ENCODE measurements at places on chromosomes 12 and 14. TPM values are rescaled to one million over a fixed set of nuclear protein-coding genes. Genes with fewer than 3 reads are reported as not detected.

GRCh38 chr14:77033622-77034589, 5.4 kb upstream of the IRF2BPL start:
- DNase-seq = no peak

GRCh38 chr12:124738636-124739467, 124.8 kb downstream of the SCARB1 start:
- no peak for DNase-seq

The RAD51B gene
- 7.3 TPM for polyA plus RNA-seq

- no peak for DNase-seq
Measured at GRCh38 chr14:76067536-76067935, 82.0 kb downstream of the IFT43 start.

GRCh38 chr14:91893669-91894068, 26.3 kb upstream of the TC2N start:
- no peak for DNase-seq

GRCh38 chr14:38074081-38074480, 133.6 kb upstream of the SSTR1 start:
- no peak for DNase-seq

The ACOT6 gene
- not detected for polyA plus RNA-seq

DNA sequence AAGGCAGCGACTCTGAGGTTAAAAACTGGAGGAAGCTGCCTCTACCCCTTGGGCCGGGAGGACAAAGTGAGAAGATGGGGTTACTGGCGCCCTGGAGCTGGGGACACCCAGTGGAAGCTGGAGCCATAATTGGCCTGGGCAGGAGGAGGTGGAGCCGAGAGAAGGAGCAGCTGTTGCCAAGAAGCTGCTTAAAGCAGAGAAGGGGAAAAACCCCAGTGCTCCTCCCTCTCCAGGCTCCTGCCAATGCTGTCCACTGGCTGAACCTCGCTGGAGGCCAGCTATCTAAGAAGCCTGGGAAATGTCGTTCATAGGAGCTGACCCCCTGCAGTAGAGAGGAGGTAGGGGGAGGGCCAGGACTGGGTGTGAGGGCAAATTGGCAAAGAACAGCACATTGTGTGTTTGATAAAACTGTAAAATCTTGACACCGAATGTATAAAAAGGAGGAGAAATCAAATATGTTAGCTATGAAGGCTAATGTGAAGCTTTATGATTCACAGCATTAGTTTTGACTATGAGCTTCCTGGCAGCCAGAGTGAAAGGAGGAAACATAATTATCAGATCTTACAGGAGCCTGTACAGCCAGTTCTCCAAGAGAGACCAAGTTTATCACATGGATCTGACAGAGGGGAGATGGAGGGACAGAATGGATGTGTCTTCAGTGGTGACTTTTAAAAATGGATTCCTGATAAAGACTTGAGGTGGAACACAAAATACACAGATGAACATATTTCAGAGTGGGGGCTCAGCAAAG, 9.5 kb downstream of the HHIPL1 start:
- DNase-seq = peak; percentile 59

The HVCN1 gene
- polyA plus RNA-seq = 4.7 TPM

The BMP4 gene
- 14.9 TPM for polyA plus RNA-seq

The CD4 gene
- 5.6 TPM for polyA plus RNA-seq

DNA sequence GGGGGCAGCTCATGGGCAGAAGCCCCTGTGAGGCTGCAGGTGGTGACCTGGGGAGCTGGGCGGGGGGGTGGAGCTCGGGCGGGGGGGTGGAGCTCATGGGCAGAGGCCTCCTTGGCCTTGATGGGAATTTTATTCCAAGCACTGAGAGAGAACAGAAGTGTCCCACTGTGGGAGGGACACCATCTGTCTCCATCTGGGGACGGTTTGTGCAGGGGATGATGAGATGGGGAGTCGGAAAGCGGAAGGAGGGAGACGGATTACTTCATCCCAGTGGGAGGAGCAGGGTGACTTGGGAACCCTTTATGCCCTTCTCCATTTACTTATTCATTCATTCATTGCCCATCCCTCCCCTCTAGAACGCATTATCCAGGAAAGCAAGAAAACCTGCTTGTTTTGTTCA, 304.7 kb downstream of the ADGRD1 start:
- no peak for DNase-seq

The COX8C gene
- 0.44 TPM for polyA plus RNA-seq

The PMCH gene
- 0.42 TPM for polyA plus RNA-seq

The SDR9C7 gene
- polyA plus RNA-seq = 0.46 TPM

The SLCO1B1 gene
- polyA plus RNA-seq = not detected

DNA sequence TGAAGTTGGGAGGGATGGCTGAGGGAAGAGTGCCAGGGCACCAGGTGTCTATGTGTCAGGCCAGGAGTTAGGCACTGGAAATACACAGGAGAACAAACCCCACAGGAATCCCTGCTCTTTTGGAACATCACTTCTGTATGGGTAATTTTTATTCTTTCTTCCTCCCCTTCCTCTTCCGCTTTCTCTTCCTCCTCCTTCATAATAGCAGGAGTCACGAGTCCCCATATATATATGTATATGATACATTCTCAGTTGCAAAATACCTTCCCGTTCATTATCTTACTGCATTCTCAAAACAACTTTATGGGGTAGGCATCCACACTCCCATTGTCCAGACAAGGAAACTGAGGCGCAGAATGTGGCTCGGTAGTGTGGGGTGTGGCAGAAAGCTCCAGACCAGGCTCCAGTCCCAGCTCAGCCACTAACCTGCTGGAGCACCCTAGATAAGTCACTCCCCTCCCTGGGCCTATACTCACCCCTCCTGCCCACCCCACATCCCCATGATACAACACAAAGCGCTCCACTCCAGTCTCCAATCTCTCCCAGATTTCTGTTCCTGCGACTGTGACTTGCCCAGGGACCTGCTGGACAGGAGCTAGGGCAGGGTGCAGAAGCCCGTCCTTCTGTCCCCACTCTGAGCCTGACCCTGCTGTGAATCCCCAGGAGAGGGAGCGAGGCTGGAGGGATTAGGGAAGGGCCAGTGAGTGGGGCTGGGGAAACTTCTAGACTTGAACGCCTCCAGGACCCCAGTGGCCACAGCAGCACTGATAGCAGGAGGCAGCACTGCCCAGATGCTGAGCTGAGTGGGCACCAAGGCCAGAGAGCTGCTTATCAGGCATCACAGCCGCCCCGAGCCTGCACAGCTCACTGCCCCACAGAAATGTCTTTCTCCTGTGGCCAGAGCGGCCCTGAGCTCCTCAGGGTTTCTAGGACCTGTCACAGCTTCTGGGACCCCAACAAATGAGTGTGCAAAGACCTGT, 1.4 kb upstream of the AQP2 start:
- DNase-seq = no peak

The CACNA1C gene
- polyA plus RNA-seq = 3.2 TPM

- DNase-seq = no peak
Measured at GRCh38 chr12:26425587-26426260, 230.4 kb downstream of the SSPN start.

GRCh38 chr14:93113678-93114067, 2.1 kb downstream of the ITPK1 start:
- no peak for DNase-seq

DNA sequence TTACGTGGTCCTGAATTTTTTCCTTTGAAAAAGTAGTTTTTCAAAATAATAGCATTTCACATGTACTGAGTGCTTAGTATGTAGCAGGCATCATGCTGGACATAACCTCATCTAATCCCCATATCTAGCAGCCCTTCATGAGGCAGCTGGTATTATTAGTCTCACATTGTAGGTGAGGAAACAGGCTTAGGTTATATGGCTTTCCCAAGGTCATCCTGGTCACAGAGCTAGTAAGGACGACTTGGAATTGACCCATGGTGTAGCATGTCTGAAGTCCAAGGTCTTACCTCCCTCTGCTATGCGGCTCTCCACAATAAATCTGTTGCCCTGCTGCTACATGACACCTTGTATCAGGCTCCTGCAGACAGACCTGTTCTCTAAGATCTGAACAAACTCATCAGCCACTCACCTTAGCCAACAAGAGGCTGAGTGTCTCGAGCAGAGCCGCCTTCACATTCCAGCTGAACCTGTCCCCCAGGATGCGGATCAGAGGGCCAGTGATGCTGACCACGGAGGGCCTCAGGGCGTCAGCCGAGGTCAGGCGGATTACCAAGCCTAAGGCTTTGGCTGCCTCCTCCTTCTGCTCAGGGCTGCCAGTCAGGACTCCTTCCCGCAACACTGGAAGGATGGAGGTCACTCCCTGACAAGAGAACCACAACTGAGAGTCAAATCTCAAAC, 19.7 kb upstream of the RAB35 start:
- DNase-seq = no peak

The ASPG gene
- polyA plus RNA-seq = 2.5 TPM

The PTPRB gene
- 12.7 TPM for polyA plus RNA-seq

- DNase-seq = no peak
Measured at GRCh38 chr12:52438305-52439301, 4.4 kb upstream of the KRT75 start.

DNA sequence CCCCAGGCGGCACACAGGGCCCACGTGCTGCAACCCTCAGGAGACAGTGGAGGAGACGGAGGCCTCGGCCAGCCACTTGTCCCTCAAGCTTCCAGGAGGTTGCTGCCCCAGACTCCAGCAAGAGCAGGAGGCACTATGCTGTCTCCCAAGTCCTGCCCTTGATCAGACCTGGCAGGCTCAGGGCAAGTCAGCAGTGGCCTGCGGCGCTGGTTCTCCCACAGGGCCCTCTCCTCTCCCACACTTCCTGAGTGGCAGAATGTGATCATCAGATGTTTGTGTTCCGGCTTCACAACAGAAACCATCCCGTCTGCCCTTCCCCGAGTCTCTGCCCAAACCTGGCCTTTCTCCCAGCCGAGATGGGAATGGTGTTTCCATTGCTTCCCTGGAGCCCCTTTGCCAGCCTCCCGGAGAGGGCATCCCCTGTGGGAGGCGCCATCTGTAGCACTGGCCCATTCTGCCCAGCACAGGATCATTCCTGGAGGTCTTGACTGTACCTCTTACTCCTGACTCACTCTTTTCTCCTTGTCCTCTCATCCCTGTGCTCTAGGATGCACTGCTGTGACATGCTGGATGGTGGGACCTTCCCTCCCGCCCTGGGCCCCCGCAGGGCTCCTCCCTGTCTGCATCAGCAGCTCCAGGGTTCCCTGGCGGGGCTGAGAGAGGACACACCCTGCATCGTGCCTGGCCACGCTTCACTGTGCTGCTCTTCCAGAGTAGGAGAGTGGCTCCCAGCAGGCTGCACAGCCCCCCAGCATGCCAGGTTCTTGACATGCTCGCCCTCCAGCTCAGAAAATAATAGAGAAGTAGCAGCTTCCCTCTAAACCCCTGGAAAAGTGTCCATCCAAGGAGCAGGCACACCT, 114.7 kb upstream of the FKBP4 start:
- DNase-seq = no peak

- no peak for DNase-seq
Measured at GRCh38 chr12:80264891-80265290, 165.6 kb downstream of the OTOGL start.

- DNase-seq = no peak
Measured at GRCh38 chr12:49327887-49328286, 4.8 kb downstream of the TROAP start.

The MYO1H gene
- polyA plus RNA-seq = 0.33 TPM

- DNase-seq = no peak
Measured at GRCh38 chr12:79522257-79522988, 168.3 kb downstream of the PAWR start.

The DEGS2 gene
- polyA plus RNA-seq = 1.1 TPM

GRCh38 chr12:109857715-109858114, 22.6 kb downstream of the GLTP start:
- no peak for DNase-seq

The SLC38A4 gene
- polyA plus RNA-seq = 9.9 TPM

- no peak for DNase-seq
Measured at GRCh38 chr12:27644158-27644845, 51.9 kb upstream of the REP15 start.

DNA sequence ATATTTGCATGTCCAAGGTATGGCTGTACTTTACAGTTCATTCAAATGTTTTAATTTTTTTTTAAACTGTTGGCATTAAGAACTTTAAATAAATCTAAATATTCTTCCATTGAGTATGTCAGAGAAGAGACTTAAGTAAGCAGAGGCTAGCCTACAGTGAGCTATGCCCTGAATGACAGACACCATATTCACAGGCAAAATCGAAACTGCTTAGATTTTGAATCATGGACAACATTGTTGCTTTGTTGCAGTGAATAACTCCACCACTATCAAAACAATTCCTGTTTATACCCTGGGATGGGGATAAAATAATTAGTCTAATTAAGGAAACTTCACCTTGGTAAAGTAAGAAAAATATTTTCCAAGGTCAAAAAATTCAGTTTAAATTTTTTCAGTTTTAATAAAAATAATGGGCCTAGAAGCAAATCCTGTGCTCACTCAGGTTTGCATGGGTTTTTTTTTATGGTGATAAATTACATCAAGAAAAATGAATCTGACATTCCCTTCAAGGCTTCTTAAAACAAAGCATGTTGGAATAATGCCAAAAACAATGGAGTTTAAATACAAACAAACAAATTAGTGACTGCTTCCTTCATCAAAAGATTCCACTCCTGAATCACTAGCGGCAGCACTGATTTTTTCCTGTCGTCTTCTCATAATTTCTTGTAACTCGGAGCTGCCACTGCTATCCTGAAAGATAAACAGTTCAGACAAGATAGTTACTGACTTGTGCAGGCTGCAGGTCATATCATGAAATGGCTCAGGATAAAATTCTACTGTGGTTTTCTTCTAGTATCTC, 168.2 kb downstream of the EPS8 start:
- no peak for DNase-seq

- no peak for DNase-seq
Measured at GRCh38 chr12:32107359-32108267, 966 bp downstream of the BICD1 start.
